Activated CD4-positive, alpha-beta memory T cell treated with anti-CD3 and anti-CD28 coated beads for 36 hours (primary cell): ENCODE measurements at places on chromosomes 3 and 15. TPM values are rescaled to one million over a fixed set of nuclear protein-coding genes. Genes with fewer than 3 reads are reported as not detected.

Gene PROK2
- 0.26 TPM for total RNA-seq

Gene CISH
- total RNA-seq, result 319 TPM

Gene IMP3
- total RNA-seq, result 71.7 TPM

Gene C3orf62
- total RNA-seq, result 3.0 TPM

Gene TUSC7
- total RNA-seq, result not detected

Gene CATSPER2
- total RNA-seq, result 5.5 TPM
